Activated CD8-positive, alpha-beta memory T cell treated with anti-CD3 and anti-CD28 coated beads for 48 hours (primary cell): ENCODE measurements at places on chromosomes 5 and 9.

- no peak for DNase-seq
These were observed 29.8 kb upstream of the SLCO6A1 start for GRCh38 chr5:102528600-102528999.

GRCh38 chr9:5848372-5848882, 15.5 kb upstream of the ERMP1 start:
- no peak for DNase-seq

- no peak for DNase-seq
These were observed 194.4 kb upstream of the PPP1R2B start for GRCh38 chr5:156655732-156656131.

DNA sequence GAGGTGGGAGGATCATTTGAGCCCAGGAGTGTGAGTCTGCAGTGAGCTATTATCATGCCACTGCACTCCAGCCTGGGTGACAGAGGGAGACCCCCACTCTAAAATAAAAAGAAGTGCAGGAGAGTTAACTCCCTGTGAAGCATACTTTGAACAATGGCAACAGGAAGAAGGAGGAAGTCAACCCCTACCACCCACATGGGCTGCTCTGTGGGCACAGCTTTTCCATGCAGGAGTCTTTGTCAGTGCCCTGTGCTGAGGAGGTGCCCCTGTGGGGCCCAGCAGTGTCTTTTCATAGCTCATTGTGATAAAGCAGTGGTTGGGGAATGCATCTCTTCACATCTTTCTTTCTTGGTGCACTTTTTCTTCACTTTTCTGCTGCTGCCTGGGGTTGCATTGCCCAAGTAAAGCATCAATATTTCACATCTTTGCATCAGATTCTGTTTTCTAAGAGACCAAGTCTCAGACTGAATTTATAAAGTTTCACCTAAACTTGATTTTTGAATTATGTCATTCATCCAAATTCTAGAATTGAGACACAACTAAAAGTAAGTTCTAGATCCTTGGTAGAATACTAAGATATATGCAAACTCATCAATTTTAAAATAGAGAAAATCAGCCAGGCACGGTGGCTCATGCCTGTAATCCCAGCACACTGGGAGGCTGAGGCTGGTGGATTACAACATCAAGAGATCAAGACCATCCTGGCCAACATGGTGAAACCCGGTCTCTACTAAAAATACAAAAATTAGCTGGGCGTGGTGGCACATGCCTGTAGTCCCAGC, 316.6 kb downstream of the DNAH5 start:
- DNase-seq = no peak

GRCh38 chr5:16392718-16393117, 72.9 kb downstream of the ZNF622 start:
- DNase-seq = no peak

DNA sequence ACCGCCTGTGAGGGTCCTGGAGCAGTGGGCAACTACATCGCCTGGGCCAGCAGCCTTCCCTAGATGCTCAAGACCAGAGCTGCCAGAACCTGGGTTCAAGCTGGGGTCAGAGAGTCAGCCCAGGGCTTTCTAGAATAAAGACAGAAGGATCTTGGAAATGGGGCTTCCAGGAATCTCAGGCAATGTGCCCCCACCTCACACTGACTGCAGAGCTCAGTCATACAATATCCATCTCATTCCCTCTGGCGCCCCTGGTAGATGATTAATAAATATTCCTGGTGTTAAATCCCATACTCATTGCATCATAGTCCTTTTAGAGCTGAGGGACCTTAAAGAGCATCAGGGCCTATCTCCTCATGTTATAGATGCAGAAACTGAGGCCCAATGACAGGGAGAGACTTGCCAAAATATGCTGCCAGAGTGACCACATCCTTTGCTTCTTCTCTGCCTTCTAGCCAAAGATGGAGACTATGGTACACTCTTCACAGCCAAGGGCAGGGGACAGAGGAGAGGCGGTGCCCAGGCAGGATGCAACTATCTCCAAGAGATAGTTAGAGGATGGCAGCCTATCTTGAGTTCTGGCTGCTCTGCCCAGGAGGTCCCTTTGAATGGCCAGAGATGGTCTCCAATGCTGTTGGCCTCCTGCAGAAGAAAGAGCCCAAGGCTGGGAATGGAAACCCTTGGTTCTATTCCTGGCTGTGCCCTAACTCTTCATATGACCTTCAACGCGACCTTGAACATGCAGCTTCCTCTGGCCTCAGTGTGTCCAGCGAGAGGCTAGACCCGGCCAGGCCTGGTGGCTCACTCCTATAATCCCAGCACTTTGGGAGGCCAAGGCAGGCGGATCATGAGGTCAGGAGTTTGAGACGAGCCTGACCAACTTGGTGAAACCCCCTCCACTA, 36.2 kb upstream of the IL17B start:
- no peak for DNase-seq

DNA sequence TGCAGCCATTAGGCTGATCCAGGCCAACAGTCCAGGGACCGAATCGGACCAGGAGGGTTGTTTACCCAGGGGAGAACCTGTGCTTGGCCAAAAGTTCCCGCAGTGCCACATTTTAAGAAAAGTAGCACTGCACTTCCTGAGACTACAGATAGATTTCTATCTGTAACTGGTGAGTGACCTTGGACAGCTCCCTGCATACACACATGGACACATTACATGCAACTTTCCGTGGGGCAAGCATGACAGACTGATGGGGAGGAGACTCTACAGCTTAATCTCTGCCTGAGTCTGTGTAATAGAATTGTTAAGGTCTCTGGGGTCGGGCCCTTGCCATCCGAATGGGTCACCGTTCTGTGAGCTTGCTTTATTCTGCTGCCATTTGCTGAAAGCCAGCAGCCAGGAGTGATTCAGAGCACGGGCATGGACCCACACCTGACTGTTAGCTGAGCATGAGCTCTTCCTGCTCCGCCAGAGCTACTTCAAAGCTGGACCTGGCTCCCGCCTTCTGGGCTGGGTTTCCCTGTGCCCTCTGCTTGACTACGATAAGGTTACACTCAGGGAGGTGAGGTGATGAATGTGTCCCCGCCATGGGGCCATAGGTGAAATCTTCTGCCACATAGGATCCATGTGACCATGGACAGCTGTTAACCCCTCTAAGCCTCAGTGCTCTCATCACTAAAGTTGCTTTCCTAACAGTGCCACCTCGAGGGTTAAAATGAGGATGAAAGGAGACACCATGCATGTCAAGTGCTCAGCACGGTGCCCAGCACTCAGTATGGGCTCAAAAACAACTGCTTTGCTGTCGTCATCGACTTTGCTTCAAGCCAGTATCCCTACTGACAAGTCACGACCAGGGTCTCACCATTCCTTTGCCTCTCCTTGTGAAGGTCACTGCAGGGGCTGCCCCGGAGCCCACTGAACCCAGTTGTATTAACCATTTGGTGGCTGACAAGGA, 200.0 kb downstream of the MELK start:
- no peak for DNase-seq

DNA sequence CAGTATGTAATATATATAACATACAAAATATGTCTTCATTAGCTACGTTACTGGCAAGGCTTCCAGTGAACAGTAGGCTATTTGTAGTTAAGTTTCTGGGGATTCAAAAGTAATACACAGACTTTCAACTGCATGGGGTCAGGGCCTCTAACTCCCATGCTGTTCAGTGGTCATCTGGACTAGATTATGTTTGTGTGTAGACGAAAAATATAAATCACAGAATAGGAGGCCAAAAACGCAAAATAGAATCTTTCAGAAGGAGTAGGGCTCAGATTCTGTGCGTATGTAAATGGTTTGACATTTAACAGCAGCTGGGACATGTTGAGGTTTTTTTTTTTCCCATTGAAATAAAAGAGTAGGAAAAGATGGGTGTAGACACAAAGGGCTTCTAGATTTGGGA, 1048.7 kb upstream of the WWC1 start:
- no peak for DNase-seq

GRCh38 chr9:108972186-108972585, 38.0 kb downstream of the ABITRAM start:
- DNase-seq = no peak

DNA sequence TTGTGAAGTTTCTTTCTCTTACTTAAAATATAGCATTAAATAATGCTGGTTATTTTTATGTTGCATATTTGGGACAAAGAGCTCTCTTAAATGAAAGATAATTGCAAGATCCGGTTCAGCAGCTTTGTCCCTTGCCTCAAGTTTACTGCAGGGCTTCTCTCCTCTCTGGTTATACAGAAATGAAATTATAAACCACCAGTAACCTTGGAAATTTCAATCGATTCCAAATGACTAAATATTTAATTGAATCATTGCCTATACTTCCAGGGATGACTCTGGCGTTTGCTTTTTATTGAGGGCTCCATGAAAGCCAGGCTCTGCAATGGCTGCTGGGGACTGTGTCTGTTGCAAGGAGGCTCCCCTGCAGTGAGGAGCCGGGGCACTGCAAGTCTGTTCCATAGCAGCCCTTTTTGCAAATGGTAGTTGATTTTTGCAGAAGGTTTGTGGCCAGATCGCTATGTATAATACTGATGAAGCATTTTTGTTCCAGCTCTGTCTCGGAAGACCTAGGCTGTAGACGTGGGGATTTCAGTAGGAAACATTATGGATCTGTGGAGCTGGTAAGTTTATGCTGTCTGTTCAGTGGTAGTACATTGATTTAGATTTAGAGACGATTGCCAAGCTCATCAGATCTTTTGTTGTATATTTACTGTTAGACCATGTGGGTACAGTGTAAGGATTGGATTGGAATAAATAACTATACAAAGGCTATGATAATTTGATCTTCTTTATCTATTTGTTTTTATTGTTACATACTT, at the start of gene GARNL3:
Gene GARNL3, plus strand, starts transcription at position 313 of the 758 bp plus-strand sequence. Its CDS starts 104 bp downstream, at position 417.
- no peak for DNase-seq

GRCh38 chr9:74753650-74754049, 134.1 kb downstream of the TRPM6 start:
- DNase-seq = no peak

DNA sequence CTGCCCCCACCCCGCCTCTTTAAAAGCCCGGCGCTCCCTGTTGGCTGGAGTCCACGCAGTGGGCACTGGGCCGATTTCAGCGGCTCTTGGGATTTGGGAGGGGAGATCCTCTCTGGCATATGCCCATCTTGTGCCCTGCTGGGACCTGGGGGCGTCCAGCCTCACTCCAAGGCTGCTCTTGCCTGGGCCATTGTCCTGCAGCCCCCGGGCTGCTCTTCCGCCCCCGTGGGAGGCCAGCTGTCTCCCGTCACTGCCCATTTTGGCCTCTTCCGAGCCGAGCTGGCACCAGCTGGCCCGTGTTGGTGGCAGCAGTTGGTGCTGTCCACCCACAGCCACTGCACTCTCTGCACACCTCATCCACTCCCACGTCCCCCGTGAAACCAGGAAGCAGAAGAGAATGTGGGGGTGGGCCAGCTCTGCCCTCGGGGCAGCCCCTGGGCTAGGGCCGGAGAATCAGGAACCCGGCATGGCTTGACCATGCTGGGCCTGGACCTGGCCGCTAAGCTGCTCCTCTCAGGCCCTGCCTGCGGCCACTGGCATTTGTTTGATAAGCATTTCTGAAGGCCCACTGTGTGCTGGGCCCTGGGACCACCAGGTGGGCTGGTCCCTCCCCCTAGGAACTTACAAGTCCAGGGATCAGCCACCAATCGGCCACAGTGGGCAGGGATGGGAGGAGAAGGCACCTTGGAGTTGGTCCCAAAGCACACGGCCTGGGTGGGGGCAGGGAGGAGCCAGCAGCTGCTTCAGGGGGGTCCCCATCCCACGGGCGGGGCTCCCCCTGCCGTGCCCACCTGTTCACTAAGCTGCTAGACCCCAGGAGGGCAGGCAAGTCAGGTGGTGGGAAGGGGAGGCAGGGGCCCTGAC, 2.2 kb downstream of the C8G start:
- no peak for DNase-seq

- no peak for DNase-seq
These were observed 545.9 kb downstream of the RAB3C start for GRCh38 chr5:59128646-59129290.

DNA sequence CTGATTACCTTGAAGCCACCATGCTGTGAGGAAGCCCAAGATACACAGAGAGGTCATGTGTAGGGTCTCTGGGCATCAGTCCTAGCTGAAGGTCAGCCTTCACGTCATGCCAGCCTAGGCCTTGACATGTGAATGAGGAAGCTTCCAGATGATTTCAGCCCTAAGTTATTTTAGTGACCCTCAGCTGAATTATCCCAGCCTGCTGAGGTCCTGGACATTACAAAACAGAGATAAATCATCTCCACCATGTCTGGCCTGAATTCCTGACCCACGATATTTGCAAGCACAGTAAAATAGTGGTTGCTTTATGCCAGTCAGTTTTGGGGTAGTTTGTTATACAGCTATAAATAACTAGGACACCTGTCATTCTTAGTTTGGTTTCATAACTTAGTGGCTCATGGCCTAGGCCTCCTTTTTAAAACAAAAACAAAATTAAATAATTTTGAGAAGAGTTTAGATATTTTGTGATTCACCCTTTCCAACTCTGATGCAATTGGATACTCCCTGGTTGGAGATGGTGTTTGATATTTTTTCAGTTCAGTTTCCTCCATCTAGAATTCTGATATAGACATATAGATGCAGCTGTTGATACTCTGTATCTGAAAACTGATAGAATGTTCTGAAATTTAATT, 571.3 kb upstream of the CLINT1 start:
- no peak for DNase-seq

- no peak for DNase-seq
These were observed 52.6 kb upstream of the ARAP3 start for GRCh38 chr5:141734501-141735229.

DNA sequence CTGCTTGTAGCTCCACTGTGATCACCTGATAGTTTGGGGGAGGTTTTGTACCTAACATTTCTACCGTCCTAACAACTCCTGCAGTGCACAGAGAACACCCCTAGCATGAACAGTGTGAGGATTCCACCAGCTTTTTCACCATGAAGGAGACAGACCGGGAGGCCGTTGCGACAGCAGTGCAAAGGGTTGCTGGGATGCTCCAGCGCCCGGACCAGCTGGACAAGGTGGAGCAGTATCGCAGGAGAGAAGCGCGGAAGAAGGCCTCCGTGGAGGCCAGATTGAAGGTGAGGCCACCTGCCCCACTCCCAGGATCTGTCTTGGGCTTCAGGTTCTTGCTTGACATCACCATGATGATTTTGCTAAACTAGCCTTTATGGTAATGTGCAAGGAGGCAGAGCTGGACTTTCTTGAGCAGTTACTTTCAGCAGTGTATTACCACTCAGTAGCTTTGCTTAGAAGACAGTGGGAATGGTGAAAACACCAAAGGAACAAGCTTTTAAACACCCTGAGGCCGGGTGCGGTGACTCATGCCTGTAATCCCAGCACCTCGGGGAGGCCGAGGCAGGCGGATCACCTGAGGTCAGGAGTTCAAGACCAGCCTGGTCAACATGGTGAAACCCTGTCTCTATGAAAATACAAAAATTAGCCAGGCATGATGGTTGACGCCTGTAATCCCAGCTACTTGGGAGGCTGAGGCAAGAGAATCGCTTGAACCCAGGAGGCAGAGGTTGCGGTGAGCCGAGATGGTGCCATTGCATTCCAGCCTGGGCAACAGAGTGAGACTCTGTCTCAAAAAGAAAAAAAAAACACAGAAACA, 3.3 kb downstream of the EXOC3 start:
- DNase-seq = no peak

- DNase-seq = no peak
These were observed 19.3 kb downstream of the ABHD17B start for GRCh38 chr9:71891557-71892189.

DNA sequence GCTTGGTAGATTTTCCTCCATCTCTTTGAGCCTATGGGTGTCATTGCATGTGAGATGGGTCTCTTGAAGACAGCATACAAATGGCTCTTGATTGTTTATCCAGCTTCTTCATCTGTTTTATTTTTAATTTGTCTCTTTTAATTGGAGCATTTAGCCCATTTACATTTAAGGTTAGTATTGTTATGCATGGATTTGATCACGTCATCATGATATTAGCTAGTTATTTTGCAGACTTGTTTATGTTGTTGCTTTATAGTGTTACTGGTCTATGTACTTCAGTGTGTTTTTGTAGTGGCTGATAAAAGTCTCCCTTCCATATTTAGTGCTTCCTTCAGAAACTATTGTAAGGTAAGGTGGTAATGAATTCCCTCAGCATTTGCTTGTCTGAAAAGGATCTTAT, 78.6 kb upstream of the RGMB start:
- no peak for DNase-seq
